Astrocyte of the cerebellum (primary cell): ENCODE measurements at places on chromosomes 5 and 9.

DNA sequence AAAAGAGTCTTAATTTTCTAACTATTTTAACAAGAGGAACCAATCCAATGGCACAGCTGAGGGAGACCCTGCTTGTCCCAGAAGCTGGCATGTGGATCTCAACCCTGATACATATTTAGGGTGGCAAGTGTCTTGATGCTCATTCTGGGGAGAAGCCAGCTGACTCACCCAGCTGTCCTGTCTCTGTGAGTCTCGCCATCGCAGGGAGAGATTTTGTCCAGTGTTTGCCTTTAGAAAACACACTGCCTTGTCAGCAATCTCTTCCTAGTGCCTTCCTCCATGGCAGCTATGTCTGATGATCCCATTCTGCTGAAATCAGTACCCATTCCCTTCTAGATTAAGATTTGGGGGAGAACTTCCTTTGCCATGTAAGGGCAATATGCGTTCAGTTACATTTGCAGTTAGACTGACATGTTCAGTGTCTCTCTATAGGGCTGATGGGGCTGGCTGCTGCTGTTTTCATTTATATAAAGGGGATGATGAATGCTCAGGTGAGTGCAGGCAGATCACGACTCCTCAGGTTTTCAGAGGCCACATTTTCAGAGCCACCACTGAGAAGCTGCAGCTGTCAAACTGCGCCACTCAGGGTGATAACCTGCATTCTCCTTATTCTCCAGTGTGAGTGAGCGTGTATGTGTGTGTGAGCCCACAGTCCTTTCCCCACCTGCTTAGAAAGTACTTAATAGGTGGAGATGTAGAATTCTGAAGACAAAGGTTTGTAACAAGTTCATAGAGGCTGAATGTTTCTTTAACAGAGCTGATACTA lies 217.0 kb downstream of the GAS1 start:
- no peak for DNase-seq

DNA sequence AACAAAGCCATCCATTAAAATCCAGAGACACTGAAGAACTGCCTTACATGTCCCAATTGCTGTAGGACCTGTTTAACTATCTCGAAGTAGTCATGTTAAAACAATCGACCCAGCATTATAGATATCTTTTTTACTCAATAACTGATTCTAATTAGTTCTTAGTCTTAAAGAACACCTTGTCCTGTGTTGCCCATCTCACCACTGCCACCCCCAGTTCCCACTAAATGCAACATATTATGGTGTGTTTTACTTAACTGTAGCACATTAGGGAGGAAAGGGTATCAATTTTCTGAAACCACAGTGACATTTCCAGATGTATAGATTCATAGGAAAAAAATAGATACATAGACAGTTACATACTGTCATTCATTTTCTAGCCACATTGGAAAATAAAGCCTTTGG lies 221.2 kb downstream of the MEF2C start:
- no peak for DNase-seq

- DNase-seq: no peak
Measured at GRCh38 chr9:86471171-86471815, 117.1 kb upstream of the TUT7 start.

GRCh38 chr5:65482296-65482735 lies 596 bp upstream of the ADAMTS6 start:
- no peak for DNase-seq

DNA sequence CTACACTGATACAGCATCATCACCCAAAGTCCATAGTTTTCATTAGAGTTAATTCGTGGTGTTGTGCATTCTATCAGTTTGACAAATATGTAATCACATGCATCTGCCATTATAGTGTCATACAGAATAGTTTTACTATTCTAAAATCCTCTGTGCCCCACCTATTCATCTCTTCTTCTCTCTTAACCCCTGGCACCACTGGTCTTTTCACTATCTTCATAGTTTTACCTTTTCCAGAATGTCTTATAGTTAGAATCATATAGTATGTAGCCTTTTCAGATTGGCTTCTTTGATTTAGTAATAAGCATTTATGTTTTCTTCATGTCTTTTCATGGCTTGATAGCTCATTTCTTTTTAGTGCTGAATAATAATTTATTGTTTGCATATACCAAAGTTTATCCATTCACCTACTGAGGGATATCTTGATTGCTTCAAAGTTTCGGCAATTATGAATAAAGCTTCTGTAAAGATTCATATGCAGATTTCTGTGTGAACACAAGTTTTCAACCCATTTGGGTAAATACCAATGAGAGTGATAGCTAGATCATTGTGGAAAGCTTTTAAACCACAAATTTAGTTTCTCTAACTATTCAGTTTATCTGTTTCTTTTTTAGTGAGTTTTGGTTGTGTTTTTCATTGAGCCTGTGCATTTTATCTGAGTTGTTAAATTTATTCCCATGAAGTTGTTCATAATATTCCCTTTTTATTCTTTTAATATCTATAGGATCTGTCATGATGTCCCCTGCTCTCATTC lies 84.9 kb downstream of the RALGPS1 start:
- no peak for DNase-seq

DNA sequence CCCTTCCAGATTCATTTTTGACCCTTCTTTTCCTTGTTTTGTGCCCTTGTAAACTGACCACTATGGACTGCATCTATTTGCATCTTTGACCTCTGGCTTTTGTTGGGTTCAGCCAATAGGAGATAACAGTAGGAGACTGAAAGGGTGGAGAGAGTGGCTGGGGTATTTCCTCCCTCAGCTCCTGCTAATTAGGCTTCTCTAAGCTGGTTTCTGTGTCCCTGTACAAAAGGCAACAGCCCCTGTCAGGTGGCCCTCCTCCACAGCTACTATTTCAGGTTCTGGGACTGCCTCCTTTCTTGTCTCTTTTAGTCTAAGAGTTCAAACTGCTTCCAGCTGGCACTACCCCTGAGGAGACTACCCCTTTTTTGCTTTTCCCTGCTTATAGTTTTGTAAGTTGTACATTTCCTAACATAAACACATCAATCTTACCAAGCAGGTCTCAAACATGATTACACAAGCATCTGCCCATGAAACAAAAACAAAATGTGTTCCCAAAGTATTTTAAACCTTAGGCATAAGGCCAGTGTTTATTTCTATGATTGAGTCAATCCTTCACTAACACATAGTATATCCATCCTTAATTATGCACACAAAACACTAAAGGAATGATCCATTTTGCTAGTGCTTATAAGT lies 262.0 kb upstream of the TRPM3 start:
- no peak for DNase-seq

- DNase-seq: no peak
Measured at GRCh38 chr5:77683171-77683732, 44.7 kb upstream of the OTP start.

GRCh38 chr9:34606905-34607304 lies 5.0 kb downstream of the RPP25L start:
- no peak for DNase-seq

DNA sequence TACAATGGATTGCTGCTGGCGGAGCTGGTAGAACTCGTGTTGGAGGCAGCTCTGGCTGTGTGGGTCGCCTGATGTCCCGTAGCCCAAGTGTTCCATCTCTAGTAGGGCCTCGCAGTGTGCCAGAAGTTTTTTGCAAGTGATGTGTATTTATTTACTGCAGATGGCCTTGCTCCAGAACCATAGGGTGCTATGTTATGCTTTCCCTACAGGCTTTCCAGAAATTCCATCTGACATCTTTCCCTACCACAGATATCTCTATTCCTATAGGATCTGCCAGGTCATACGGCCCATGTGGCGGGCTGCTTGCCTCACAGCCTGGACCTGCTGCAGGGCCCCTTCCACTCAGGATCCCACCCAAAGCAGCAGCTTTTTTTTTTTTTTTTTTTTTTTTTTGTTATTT lies 16.9 kb downstream of the ADAMTSL2 start:
- no peak for DNase-seq

- DNase-seq: peak; percentile 52
Measured at GRCh38 chr5:41747301-41747700, 122.9 kb downstream of the OXCT1 start.

DNA sequence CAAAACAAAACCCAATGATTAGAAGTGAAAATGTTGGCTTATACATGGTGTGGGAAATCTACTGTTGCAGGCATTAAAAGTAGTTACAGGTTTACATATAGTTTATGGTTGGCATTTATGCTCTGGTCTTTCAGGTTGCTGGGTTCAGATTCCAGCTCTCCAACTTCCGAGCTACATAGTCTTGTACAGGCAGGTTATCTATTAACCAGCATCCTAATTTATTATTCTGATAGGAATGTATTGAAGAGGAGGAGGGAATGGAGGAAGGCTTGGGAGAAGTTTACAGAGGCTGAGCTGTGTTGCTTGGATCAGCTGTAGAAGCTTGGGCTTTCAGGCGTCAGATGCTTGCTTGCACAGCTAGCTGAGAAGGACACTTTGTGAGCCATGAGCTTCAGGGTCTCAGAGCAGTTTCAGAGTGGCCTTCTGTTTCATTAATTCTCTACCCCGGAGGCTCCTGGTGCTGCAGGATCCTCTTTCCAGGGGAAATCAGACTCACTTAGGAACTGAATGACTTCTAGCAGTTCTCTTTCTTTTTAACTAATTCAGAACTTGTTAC lies 11.7 kb upstream of the ERBIN start:
- no peak for DNase-seq

DNA sequence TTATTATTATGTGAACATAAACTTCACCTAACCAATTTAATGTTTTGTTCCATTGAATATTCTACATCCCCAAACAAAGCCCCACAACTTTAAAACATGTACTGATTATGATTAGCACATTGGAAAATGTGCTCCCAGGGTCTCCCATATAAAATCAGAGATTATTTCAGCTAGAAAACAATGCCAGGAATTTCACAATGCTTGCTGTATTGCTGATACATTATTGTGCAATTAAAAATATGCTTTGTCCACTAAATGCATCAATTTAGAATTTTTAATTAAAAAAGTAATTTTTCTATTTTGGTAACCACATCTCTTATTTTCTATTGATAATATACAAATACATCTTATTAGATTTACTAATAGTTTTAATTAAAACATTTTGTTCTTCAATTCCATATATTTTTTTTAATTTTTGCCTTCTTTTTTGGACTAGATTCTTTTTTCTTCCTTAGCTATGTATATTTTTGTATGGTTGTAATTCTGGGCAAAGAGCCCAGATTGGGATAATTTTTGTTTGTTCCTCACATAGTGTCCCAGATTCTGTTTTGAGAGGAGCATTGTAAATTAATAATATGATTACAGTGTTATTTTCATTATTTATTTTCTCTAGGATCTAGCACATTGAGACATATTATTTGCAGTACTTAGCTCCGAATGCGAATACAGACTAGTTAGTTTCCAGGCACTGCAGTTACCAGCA lies 241.5 kb upstream of the CDH18 start:
- DNase-seq: no peak

DNA sequence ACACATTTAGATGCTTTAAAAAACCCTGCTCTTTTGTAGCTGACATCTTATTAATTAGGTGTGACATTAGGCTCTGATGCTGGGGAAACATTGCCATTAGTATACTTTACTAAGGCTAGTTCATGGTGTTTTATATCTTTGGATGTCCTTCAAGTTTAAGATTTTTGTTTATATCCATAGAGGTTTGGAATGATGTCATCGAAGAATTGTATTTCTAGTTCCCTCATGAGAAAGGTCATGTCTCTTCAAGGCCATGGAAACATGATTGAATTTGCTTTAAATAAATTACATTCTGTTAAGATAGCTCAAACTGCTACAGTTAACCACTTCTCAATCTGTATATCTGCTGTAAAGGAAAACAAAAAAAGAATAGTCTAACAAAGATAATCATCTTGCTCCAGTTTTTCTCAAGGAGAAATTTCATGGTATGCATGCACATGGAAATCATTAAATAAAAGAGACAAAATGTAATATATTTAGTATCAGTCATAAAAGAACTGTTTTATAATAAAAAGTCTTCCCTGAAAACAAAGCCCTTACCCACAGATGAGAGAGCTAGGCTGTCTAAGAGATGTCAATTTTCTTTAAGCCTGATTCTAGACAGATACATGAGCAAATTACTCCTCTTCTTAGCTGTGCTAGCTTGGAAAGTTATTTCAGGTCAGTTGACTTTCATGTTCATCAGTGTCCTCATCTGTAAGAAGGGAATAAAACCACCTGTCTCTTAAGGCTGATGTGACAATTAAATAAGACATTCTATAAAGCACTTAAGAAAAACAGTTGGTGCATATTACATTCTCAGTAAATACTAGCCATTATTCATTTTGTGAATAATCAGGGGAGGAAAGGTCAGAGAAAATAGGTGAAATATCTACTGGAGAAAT lies 25.0 kb upstream of the STARD4 start:
- DNase-seq: no peak

GRCh38 chr5:107472620-107473064 lies 198.1 kb downstream of the EFNA5 start:
- DNase-seq: no peak

DNA sequence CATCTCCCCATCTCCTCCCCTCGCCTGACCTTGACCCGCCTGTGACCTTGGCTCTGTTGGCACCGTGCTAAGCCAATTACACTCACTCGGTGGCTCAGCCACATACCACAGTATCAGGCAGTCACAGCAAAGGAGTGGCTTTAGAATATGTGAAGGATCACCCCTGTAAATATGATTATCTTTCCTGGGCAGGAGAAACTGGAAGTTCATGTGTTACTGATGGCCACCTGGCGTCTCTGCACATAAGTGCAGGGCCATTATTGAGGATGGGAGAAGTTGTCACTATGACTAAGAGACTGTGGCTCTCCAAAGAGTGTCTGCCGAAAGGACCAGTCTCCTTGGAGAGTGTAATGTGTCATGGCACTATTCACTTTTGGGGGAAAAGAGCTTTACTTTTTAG lies 116.9 kb upstream of the S1PR3 start:
- DNase-seq: no peak

DNA sequence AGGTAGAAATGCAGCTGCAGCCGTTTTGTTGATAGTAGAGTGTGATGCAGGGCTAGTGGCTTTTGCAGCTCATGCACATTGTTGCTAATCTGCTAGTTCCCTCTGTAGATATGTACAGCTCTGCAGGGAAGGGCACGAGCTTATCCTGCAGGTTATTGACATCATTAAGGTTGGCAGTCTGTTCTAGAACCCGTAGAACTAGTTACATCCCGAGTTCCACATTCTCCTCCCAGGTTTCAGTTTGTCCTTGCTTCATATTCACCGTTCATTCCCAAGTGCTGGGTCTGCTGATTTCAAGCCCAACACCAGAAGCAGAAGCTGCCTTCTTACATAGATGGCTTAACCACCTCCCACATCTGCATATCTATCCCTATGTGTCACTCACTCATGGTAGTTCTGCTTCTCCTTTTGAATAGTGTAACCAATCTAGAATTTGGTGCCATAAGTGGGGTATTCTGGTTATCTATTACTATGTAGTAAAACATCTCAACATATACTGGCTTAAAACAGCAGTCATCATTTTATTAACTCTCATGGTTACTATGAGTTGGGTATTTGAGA lies 38.1 kb downstream of the CRHBP start:
- no peak for DNase-seq

GRCh38 chr9:137478962-137479861 lies 20.1 kb upstream of the NSMF start:
- DNase-seq: no peak
